Activated gamma-delta T cell (primary cell): ENCODE measurements at places on chromosomes 7 and 10.

GRCh38 chr7:20514364-20514763 is 101.1 kb upstream of the ABCB5 start:
- no peak for DNase-seq

GRCh38 chr10:28135258-28135657 is 136.4 kb upstream of the ODAD2 start:
- DNase-seq: no peak

- DNase-seq: no peak
Observed at GRCh38 chr10:93154531-93154930, 80.8 kb downstream of the CYP26A1 start.

DNA sequence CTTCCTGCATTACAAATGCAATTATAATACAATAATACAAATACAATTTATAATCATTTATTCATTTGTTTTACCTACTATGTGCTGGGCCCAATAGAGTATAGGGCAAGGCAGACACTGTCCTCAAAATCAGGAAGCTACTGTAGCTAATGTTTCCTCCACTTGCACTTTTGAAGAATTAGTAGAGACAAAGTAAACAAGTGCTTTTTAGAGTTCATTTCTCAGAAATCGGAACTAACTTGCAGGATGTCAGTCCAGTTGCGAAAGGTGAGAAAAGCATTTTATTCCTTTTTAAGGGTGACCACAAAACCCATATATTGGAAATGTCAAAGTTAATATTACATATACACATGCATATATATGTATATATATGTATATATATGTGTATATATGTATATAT is 14.2 kb downstream of the ADRB1 start:
- no peak for DNase-seq

DNA sequence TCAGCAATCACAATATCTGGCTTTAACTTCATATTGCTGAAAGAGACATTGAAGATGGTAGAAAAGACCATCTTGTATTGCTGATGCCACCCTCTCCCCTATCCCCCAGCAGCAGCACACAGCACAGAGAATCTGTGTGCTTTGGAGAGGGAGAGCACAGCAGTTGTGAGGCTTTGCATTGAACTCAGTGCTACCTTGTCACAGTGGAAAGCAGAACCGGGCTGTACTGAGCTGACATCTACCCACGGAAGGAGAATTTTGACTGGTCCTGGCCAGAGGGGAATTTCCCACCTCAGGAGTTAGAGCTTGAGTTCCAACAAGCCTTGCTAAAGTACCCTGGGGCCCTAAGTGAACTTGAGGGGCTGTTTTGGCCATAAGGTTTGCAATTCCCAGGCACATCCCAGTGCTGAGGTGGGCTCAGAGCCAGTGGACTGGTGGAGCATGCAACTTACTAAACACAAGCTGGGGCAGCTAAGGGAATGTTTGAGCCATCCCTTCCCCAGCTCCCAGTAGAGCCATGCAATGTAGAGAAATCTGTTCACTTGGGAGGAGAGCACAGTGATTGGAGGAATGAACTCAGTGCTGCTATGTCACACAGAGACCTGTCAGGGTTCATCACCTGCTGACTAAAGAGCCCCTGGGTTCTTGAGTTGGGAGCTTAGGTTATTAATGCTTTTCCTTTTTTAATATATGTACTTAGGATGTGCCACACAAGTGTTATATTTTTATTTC is 62.1 kb downstream of the OR13A1 start:
- no peak for DNase-seq

GRCh38 chr7:24896031-24896501 is 83.9 kb downstream of the OSBPL3 start:
- no peak for DNase-seq

GRCh38 chr7:106462365-106462859 is 177.6 kb upstream of the NAMPT start:
- no peak for DNase-seq

- DNase-seq: no peak
Observed at GRCh38 chr10:60029475-60029874, 123.1 kb upstream of the CCDC6 start.

- DNase-seq: no peak
Observed at GRCh38 chr10:71475243-71475871, 78.6 kb downstream of the CDH23 start.

DNA sequence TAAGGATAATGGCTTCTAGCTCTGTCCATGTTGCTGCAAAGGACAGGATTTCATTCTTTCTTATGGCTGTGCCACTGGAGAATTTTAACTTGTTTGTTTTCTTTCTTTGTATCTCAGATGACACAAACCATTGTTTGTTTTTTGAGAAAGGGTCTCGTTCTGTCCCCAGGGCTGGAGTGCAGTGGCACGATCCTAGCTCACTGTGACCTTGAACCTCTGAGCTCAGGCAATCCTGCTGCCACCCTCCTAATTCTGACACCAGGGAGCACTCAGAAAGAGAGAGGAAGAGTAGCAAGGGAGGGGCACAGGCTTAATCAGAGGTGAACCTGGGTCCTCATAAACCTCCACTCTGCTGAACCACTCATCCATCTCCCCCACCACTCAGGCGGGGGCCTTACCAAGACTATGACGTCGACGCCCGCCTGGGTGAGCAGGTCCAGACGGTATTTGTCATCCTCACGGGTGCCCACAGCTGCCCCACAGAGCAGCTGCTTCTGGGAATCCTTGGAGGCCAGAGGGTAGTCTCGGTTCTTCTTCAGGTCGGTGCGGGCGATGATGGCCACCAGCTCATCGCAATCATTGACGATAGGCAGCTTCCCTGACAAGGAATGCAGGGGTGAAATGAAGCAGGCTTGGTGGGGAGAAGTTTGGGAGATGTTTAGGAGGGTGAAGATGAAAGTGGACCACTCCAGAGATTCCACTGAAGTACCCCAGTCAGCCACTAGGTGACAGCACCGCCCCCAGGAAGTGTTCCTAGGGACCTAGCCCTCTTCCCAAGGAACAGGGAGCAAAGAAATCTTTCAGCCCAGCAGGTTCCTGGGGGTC is 11.6 kb downstream of the IMPDH1 start:
- DNase-seq: no peak

DNA sequence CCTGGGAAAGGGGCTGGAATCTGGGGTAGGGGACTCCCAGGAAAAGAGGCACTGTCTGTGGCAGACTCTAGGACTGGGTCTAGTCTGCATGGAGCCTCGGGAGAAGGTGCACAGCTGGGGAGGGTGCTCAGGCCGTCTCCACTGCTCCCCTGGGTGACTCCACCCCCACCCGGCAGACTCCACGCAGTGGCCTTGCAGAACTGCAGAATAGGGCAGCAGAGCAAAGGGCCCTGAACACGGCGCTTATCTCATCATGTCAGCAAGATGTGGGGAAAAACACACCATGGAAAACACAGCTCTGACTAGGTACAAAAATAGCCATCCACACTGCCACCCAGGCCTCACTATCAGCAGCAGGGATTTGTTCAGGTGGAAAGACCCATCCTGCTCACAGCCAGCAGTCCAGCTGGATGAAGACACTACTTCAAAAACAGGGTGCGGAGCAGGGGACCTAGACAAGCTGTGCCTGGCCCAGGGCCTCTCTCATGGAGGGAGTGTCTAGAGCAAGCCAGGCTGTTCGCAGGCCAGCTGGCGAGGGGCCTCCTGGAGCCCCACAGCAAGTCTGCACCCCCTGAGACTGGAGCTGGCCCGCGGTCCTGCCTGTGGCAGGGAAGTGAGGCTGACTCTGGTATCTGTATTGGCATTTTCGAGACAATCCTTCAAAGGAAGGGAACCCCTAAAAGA is 11.7 kb downstream of the MAT1A start:
- no peak for DNase-seq

- no peak for DNase-seq
Observed at GRCh38 chr10:72375173-72375572, 20.5 kb upstream of the DNAJB12 start.

GRCh38 chr7:92039900-92040299 is 94.4 kb downstream of the CYP51A1 start:
- no peak for DNase-seq

DNA sequence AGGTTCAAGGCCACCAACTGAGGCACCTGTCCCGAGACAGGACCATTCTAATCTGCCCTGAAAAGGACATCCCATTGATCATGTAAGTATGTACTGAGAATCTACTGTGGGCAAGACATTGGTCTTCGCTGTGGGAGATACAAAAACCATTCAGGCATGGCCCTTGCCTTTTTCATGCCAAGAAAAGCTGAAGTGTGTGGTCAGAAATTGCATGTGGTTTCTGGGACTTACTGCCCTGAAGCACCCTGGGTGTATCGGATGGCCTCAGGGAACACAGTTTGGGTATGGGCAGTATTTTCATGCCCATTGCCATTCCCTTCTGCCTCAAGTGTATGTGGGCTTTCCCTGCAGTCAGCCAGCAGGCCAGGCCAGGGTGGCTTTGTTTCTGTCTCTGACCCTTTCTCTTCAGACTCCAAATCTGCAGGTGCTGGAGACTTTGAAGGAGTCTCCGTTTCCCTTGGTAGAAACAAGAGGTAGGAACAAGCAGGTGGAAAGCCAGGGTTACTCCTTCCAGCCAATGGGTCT is 285.7 kb downstream of the ZEB1 start:
- DNase-seq: no peak

- DNase-seq: no peak
Observed at GRCh38 chr7:5546626-5547025, 123.0 kb upstream of the TNRC18 start.

GRCh38 chr7:87413029-87413428 is 62.5 kb downstream of the ABCB4 start:
- DNase-seq: no peak

DNA sequence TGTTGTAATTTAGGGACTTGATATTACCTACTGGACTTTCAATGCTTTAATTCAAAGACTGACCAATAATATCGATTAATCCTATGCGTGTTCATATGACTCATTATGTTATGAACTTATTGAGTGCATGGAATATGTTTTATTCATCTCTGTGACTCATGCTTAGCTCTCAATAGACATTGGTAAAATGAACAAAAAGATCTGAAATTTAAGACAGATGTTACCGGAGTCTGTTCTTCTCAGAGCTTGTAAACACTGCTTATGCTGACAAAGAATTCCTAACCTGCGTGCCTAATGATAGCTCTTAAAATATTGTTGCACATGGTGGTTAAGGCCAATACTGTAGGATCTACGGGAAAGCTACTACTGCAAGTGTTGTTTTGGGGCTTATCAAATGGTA is 131.5 kb upstream of the ACBD5 start:
- DNase-seq: no peak

DNA sequence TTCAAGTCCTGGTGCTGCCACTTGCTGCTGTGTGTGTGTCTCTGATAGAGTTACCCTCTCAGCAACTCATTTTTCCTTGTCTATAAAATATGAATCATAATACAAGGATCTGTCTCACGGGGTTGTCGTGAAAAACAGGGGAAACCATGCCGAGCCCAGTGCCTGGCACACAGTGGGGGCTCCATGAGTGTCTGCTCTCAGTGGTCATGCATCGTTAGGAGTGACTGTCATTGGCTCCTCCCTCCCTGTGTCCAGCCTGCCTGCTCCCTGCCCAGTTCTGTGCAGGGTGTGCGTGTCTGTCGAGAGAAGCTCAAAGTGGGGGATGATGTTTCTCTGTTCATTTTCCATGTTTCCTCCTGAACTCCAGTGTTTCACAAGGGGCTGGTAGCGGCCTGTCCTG is 83.6 kb upstream of the LRRC4 start:
- no peak for DNase-seq

DNA sequence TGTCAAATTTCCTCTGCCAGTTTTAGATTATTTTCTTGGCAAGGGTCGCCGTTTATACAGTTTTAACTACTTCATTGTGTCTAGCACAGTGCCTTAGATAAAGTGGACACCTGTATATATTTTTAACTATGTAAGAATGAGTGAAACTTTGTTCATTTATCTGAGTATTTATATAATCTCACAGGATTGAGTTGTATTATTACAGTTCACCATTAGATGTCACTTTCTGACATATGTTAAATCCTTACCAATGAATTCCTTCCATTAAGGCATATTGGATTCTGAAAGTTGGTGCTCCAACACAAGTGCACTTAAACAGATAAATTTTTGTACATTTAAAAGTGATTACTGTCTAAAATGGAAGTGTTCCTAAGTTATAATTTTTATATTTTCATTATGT is 43.0 kb downstream of the ZMYND11 start:
- no peak for DNase-seq

GRCh38 chr7:44320141-44320540 is 5.3 kb downstream of the CAMK2B start:
- DNase-seq: no peak
